ENCODE measurements at places on chromosomes 4 and X. TPM values are rescaled to one million over a fixed set of nuclear protein-coding genes. Genes with fewer than 3 reads are reported as not detected.

The SMR3B gene
- not detected for total RNA-seq

The FATE1 gene
- total RNA-seq: not detected

The SMIM31 gene
- not detected for total RNA-seq

The HS6ST2 gene
- total RNA-seq: not detected

The RTL3 gene
- total RNA-seq: not detected

The SPANXD gene
- not detected for total RNA-seq

The IL21 gene
- total RNA-seq: not detected

The SOX3 gene
- total RNA-seq: not detected

The MAGEE2 gene
- total RNA-seq: not detected

The SASH3 gene
- not detected for total RNA-seq

The PPBP gene
- not detected for total RNA-seq

The P2RY10 gene
- total RNA-seq: not detected

The RNF128 gene
- total RNA-seq: 0.09 TPM

The COMMD8 gene
- 18.4 TPM for total RNA-seq

Measured in dermis lymphatic vessel endothelial cell (primary cell).